A673 (cell line): ENCODE measurements at places on chromosomes 2 and 18.

- peaks cover 2% of the 10 kb centered on the region for H3K27me3 ChIP-seq
- H3K4me1 ChIP-seq: no peaks in the 10 kb centered on the region
- no peak overlapping the region for H3K4me3 ChIP-seq
Observed at GRCh38 chr2:136359121-136359965, 241.4 kb upstream of the CXCR4 start.

DNA sequence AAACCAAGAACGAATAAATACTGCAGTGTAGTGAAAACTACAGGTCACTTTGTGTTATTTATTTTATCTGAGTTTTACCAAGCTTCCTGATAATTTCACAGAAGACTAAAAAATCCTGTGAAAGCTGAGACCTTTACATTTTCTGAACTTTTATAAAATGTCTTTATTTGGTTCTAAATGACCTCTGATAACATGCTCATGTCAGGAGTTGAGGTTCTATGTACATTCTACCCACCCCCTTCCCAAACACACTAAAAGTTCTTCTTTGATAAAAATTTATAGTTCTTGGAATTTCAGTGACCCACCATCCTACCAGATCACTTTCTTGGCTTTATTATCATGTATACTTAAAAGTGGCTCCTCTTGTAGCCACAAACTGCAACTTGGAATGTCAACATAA lies 463.1 kb downstream of the PIK3C3 start:
- H3K27ac ChIP-seq: no peak overlapping the region
- H3K27me3 ChIP-seq: no peaks in the 10 kb centered on the region

- H3K4me3 ChIP-seq: no peak overlapping the region
- no peak for DNase-seq
- peaks cover 8% of the 10 kb centered on the region for H3K4me1 ChIP-seq
- no peak overlapping the region for H3K27ac ChIP-seq
- no peaks in the 10 kb centered on the region for H3K27me3 ChIP-seq
- H3K36me3 ChIP-seq: no peaks in the 10 kb centered on the region
Observed at GRCh38 chr2:147860009-147860408, 15.2 kb downstream of the ACVR2A start.

DNA sequence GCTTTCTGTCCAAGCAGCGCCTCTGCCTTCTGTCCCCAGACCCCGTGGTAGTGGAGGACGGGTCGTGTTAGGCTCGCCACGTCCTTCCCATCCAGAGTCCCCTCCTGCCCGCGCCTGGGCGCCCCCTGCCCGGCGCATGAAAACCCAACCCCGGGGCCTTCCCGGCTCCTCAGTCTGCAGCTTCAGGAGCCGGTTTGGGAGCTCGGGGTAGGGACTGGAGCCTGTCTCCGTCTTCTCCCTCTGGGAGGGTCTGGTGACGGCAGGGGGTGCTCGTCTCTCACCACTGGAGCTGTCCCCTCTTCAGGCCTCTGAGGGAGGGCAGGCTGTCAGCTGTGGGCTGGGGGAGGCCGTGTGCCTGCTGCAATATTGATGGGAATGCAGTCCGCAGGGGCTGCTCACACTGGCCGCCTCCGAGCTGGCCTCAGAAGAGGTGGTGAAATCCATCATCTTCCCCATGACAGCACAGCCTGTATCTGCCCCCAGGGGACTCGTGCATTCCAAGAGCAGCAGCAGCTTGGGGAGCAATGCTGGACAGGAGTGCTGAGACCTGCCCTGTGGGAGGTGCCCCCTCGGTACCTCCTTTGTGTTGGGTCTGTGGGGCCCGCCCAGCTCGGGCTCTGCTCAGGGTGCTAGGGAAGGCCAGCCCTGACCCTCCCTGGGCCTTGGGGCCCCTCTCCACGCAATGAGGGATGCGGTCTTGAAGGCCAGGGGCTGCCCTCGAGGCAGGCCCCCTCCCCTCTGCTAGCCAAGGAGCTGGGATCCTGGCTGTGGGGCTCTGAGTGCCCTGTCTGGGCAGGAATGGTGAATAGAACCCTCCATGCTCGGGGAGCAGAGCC lies 17.8 kb upstream of the KLHL30 start:
- H3K27me3 ChIP-seq: no peaks in the 10 kb centered on the region
- H3K36me3 ChIP-seq: no peaks in the 10 kb centered on the region
- no peak for DNase-seq
- no peak overlapping the region for H3K4me3 ChIP-seq

GRCh38 chr2:7692657-7693161 lies 775.5 kb downstream of the RNF144A start:
- no peaks in the 10 kb centered on the region for H3K27me3 ChIP-seq
- no peaks in the 10 kb centered on the region for H3K4me1 ChIP-seq
- DNase-seq: peak; percentile 41
- no peak overlapping the region for H3K27ac ChIP-seq
- no peaks in the 10 kb centered on the region for H3K36me3 ChIP-seq
- H3K4me3 ChIP-seq: no peak overlapping the region
